ENCODE measurements at places on chromosomes 1 and 21.

DNA sequence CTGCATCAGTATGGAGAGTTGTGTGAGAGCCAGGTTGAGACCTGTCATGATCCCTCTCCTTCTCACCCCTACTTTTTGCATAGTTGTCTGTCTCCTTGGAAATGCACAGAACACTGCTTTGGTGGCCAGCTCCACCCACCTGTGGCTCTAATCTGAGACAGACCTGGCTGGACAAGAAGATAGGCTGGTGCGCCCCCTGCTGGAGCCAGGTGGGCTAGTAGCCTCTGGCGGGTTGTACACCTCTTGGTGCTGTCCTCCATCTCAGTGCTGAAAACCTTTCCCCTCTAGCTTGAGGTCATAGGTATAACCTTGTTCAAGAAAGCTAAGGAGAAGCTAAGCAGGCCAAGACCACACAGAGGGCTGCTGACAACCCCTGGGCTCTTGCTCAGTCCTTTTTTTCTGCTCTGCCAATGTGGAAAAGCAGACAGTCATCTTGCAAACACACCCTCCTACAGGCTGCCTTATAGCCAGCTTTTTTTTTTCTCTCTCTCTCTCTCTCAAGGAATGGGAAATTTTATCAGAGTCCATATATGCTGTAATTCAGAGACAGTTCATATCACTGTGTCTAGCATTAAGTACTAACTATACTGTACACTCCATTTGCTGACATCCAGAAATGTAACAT, 58.8 kb upstream of the SPATA6 start:
- no peaks in the 10 kb centered on the region for H3K36me3 ChIP-seq
- DNase-seq, result no peak
- H3K27me3 ChIP-seq, result no peaks in the 10 kb centered on the region
- no peak overlapping the region for H3K27ac ChIP-seq
- H3K4me3 ChIP-seq, result no peak overlapping the region
- no peaks in the 10 kb centered on the region for H3K4me1 ChIP-seq

DNA sequence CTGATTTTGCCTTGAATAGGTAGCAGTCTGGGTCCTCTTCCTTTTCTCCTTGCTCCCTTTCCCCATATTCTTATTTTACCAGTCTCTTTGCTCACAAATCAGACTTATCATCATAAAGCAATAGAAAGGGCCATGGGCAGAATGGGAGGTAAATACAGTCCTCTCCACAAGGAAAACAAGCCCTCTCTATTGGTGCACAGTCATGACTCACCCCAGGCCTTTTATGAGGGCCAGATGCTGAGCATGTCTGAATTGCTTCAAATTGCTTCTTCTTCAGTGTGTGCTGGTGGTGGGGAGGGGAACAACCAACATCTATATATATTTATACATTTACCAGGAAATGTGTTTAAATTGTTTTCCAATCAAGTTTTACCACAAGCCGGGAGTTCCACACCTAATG, 75.2 kb downstream of the GFI1 start:
- H3K36me3 ChIP-seq, result no peaks in the 10 kb centered on the region
- no peaks in the 10 kb centered on the region for H3K27me3 ChIP-seq
- DNase-seq, result no peak
- no peak overlapping the region for H3K27ac ChIP-seq
- no peak overlapping the region for H3K4me3 ChIP-seq
- no peaks in the 10 kb centered on the region for H3K4me1 ChIP-seq

GRCh38 chr21:35039595-35040289, 9.4 kb downstream of the RUNX1 start:
- no peaks in the 10 kb centered on the region for H3K36me3 ChIP-seq
- H3K4me3 ChIP-seq, result no peak overlapping the region

DNA sequence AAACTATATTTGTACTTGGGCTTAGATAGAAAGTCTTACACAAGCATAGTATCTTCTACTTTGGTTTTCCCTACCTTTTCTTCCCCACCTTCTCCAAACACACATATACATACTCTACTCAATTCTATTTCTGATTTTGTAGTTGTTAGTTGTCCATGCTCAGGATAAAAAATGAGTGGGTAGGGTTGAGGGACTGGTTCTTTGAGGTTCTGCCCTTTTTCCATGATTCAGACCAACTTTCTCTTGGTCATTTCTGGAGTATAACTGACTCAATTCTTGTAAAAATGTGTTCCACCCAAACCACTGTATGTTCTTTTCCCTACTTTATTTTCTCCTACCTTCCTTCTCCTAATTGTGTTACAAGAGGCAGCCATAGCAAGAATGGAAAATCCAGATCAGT, 3.3 kb downstream of the CFAP126 start:
- no peak for DNase-seq
- H3K27me3 ChIP-seq, result no peaks in the 10 kb centered on the region
- H3K4me3 ChIP-seq, result no peak overlapping the region
- no peak overlapping the region for H3K27ac ChIP-seq

DNA sequence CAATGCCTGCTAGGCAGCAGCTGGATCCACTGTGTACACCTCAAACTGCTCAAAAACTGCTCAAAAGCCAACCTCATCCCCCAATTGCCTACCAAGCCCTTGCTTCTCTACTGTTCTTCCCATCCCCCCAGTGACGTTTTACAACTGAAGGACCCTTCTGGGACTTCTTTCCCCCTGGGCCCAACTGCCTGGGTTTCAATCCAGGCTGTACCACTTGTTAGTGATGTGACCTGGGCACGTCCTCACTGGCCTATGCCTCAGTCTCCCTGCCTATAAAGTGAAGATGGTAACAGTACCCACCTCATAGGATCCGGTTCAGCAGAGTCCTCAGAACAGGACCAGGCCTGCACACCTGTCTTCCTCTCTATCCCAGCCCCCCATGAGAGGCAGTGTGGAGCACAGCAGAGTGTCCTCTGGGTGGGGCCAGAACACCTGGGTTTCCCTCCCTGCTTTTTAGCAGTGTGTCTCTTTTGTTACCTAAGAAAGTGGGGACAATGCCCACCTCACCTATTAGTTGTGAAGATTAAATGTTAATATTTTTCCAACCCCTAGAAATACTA, 1.9 kb upstream of the TEKT2 start:
- no peak overlapping the region for H3K27ac ChIP-seq
- peaks cover 11% of the 10 kb centered on the region for H3K4me1 ChIP-seq
- no peak for DNase-seq
- H3K4me3 ChIP-seq, result no peak overlapping the region
- H3K27me3 ChIP-seq, result peaks cover 38% of the 10 kb centered on the region

GRCh38 chr1:28601696-28602095, 9.6 kb downstream of the RAB42 start:
- H3K27me3 ChIP-seq, result no peaks in the 10 kb centered on the region
- DNase-seq, result peak; percentile 25
- H3K4me3 ChIP-seq, result no peak overlapping the region

GRCh38 chr1:93753791-93754763, 72.4 kb upstream of the BCAR3 start:
- DNase-seq, result peak; percentile 30
- no peaks in the 10 kb centered on the region for H3K27me3 ChIP-seq
- peaks cover 23% of the 10 kb centered on the region for H3K4me1 ChIP-seq
- H3K27ac ChIP-seq, result no peak overlapping the region
- H3K36me3 ChIP-seq, result no peaks in the 10 kb centered on the region
- H3K4me3 ChIP-seq, result no peak overlapping the region

DNA sequence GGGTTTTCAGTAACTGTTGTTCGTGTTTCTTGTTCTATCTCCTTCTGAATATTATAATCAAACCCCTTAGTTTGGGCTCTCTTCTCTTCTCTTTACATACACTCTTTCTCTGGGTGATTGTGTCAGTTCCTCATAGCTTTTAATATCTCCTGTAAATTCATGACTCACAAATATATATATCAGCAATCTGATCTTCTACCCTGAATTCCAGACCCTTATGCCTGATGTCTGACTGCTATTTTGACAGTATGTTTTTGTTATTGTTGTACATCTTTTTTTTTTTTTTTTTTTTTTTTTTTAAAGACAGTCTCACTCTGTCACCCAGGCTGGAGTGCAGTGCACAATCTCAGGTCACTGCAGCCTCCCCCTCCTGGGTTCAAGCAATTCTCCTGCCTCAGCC, 70.8 kb upstream of the MPC2 start:
- no peaks in the 10 kb centered on the region for H3K27me3 ChIP-seq
- H3K4me1 ChIP-seq, result no peaks in the 10 kb centered on the region
- no peak overlapping the region for H3K4me3 ChIP-seq
- no peak for DNase-seq

DNA sequence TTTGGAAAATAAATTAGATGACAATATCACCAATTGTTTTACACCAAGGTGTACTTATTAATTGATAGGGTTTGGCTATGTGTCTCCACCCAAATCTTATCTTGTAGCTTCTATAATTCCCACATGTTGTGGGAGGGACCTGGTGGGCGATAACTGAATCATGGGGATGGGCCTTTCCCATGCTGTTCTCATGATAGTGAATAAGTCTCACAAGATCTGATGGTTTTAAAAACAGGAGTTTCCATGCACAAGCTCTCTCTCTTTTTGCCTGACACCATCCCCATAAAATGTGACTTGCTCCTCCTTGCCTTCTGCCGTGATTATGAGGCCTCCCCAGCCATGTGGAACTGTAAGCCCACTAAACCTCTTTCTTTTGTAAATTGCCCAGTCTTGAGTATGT, 131.0 kb upstream of the LMO4 start:
- H3K4me1 ChIP-seq, result no peaks in the 10 kb centered on the region
- H3K27me3 ChIP-seq, result no peaks in the 10 kb centered on the region
- DNase-seq, result no peak

GRCh38 chr1:156489166-156489934, 11.2 kb downstream of the MEF2D start:
- peak overlapping the region; percentile 53 for H3K4me3 ChIP-seq
- no peaks in the 10 kb centered on the region for H3K36me3 ChIP-seq
- H3K27me3 ChIP-seq, result no peaks in the 10 kb centered on the region
- DNase-seq, result no peak
- H3K4me1 ChIP-seq, result peaks cover 91% of the 10 kb centered on the region

GRCh38 chr21:44738621-44739020, 27.2 kb upstream of the TSPEAR start:
- peaks cover 17% of the 10 kb centered on the region for H3K27me3 ChIP-seq
- DNase-seq, result no peak
- no peaks in the 10 kb centered on the region for H3K36me3 ChIP-seq
- no peak overlapping the region for H3K27ac ChIP-seq
- H3K4me1 ChIP-seq, result no peaks in the 10 kb centered on the region

- no peak overlapping the region for H3K4me3 ChIP-seq
- H3K27me3 ChIP-seq, result peaks cover 41% of the 10 kb centered on the region
- no peak overlapping the region for H3K27ac ChIP-seq
- no peaks in the 10 kb centered on the region for H3K4me1 ChIP-seq
These were observed 242.3 kb downstream of the LMX1A start for GRCh38 chr1:165114022-165114888.

- no peaks in the 10 kb centered on the region for H3K4me1 ChIP-seq
- no peaks in the 10 kb centered on the region for H3K36me3 ChIP-seq
- H3K27me3 ChIP-seq, result no peaks in the 10 kb centered on the region
- no peak for DNase-seq
- H3K27ac ChIP-seq, result no peak overlapping the region
- H3K4me3 ChIP-seq, result no peak overlapping the region
These were observed 164.6 kb downstream of the KCTD3 start for GRCh38 chr1:215731699-215732098.

GRCh38 chr1:24558902-24559791, 3.3 kb downstream of the NCMAP start:
- H3K4me1 ChIP-seq, result no peaks in the 10 kb centered on the region
- peak; percentile 66 for DNase-seq
- H3K4me3 ChIP-seq, result no peak overlapping the region
- H3K36me3 ChIP-seq, result no peaks in the 10 kb centered on the region
- no peaks in the 10 kb centered on the region for H3K27me3 ChIP-seq

DNA sequence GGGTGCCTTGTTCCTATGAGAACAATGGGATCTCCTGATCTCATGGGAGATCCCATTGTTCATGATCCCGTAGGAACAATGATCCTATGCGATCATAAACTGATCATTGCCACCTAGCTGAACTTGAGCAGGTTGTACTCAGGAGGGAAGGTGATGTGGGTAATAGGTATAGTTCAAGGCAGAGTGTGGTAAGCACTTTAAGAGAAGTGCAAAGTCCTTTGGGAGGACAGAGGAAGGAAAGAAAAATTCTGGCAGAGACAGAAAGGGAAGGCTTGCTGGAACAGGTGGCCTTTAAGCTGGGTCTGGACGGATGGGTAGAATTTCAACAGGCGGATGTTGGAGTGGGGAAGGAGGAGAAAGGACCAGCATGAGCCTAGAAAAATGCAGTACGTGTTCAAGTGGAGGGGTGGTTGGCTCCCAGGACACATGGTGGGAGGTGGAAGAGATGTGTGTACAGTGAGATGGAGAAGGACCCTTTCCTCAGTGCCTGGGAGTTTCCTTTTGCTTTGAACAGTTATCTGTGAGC, 22.3 kb downstream of the GREM2 start:
- H3K4me1 ChIP-seq, result no peaks in the 10 kb centered on the region
- DNase-seq, result no peak
- H3K4me3 ChIP-seq, result no peak overlapping the region
- H3K27ac ChIP-seq, result no peak overlapping the region
- H3K36me3 ChIP-seq, result no peaks in the 10 kb centered on the region

- no peak overlapping the region for H3K27ac ChIP-seq
- no peak for DNase-seq
- no peaks in the 10 kb centered on the region for H3K36me3 ChIP-seq
- H3K4me3 ChIP-seq, result no peak overlapping the region
- H3K27me3 ChIP-seq, result no peaks in the 10 kb centered on the region
- no peaks in the 10 kb centered on the region for H3K4me1 ChIP-seq
These were observed 11.7 kb upstream of the USP48 start for GRCh38 chr1:21794656-21795055.

DNA sequence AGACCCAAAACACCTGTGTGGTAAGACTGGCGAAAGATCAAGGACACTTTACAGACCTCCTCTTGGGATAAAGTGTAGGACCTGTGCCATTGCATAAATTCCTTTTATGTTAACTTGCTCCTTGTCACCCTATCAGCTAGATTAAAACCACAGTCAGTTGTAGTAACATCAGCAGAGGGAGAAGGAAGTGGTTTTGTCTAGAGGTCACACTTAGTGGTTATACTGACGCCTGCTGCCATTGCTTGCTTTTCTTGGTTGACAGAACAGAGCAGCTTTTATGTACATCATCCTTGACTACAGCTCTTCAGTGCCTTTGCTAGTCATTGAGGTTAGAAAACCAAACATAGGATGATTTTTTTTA, 101.4 kb downstream of the PBX1 start:
- no peaks in the 10 kb centered on the region for H3K27me3 ChIP-seq
- H3K27ac ChIP-seq, result no peak overlapping the region
- peaks cover 23% of the 10 kb centered on the region for H3K4me1 ChIP-seq
- H3K36me3 ChIP-seq, result no peaks in the 10 kb centered on the region
- H3K4me3 ChIP-seq, result no peak overlapping the region
- DNase-seq, result no peak

GRCh38 chr1:211353562-211354212, 27.1 kb downstream of the TRAF5 start:
- H3K27me3 ChIP-seq, result no peaks in the 10 kb centered on the region
- H3K27ac ChIP-seq, result no peak overlapping the region
- peaks cover 25% of the 10 kb centered on the region for H3K4me1 ChIP-seq
- no peak overlapping the region for H3K4me3 ChIP-seq
- H3K36me3 ChIP-seq, result no peaks in the 10 kb centered on the region

- no peaks in the 10 kb centered on the region for H3K36me3 ChIP-seq
- peaks cover 45% of the 10 kb centered on the region for H3K4me1 ChIP-seq
- H3K4me3 ChIP-seq, result no peak overlapping the region
- no peak overlapping the region for H3K27ac ChIP-seq
- no peak for DNase-seq
- H3K27me3 ChIP-seq, result no peaks in the 10 kb centered on the region
These were observed 436.1 kb upstream of the ADAMTS5 start for GRCh38 chr21:27403011-27403410.

GRCh38 chr1:101964708-101965107, 32.0 kb downstream of the OLFM3 start:
- no peaks in the 10 kb centered on the region for H3K4me1 ChIP-seq
- H3K27ac ChIP-seq, result no peak overlapping the region
- no peak for DNase-seq
- H3K36me3 ChIP-seq, result no peaks in the 10 kb centered on the region

GRCh38 chr1:36160949-36161485, 5.1 kb downstream of the MAP7D1 start:
- H3K4me1 ChIP-seq, result peaks cover 84% of the 10 kb centered on the region
- DNase-seq, result peak; percentile 63
- H3K27ac ChIP-seq, result peak overlapping the region; percentile 100
- no peaks in the 10 kb centered on the region for H3K36me3 ChIP-seq

All from tibial artery (tissue), 4 donors.